ENCODE measurements at places on chromosomes 16 and 17. TPM values are rescaled to one million over a fixed set of nuclear protein-coding genes. Genes with fewer than 3 reads are reported as not detected.

The PDE6G gene
- not detected for total RNA-seq

The BHLHA9 gene
- not detected for total RNA-seq

- no peaks in the 10 kb centered on the region for H3K36me3 ChIP-seq
- H3K27me3 ChIP-seq = no peaks in the 10 kb centered on the region
- no peak overlapping the region for H3K27ac ChIP-seq
- DNase-seq = no peak
Observed at GRCh38 chr16:11389631-11390565, 44.6 kb downstream of the RMI2 start.

DNA sequence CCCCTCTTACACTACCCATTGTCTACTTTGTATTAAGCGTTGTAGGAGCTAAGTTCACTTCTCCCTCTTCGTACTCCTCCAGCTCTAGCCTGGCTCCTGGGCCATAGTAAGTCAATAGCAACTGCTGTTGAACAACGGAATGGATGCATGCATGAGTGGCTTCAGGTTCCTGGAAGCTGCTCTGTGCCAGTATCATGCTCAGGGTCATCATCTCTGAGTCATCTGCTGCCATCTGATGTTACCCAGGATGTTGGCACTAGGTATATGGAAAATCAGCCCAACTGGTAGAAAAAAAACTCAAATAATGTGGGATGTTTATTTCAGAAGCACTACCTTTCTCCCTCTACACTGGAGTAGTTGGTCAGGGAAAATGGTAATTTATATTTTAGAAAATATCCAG, 536.8 kb downstream of the NPIPA7 start:
- no peak overlapping the region for H3K27ac ChIP-seq
- no peaks in the 10 kb centered on the region for H3K36me3 ChIP-seq
- no peaks in the 10 kb centered on the region for H3K27me3 ChIP-seq
- H3K4me3 ChIP-seq = no peak overlapping the region

GRCh38 chr16:66197668-66198278, 168.7 kb upstream of the CDH5 start:
- no peak overlapping the region for H3K4me3 ChIP-seq
- H3K4me1 ChIP-seq = no peaks in the 10 kb centered on the region
- no peaks in the 10 kb centered on the region for H3K27me3 ChIP-seq
- no peaks in the 10 kb centered on the region for H3K36me3 ChIP-seq
- no peak for DNase-seq

GRCh38 chr17:12546983-12547382, 118.7 kb upstream of the MYOCD start:
- no peaks in the 10 kb centered on the region for H3K4me1 ChIP-seq
- no peak for DNase-seq
- no peaks in the 10 kb centered on the region for H3K27me3 ChIP-seq
- no peak overlapping the region for H3K4me3 ChIP-seq
- no peaks in the 10 kb centered on the region for H3K36me3 ChIP-seq

GRCh38 chr17:56468840-56469239, 124.7 kb upstream of the NOG start:
- no peaks in the 10 kb centered on the region for H3K36me3 ChIP-seq
- no peak overlapping the region for H3K27ac ChIP-seq
- H3K27me3 ChIP-seq = no peaks in the 10 kb centered on the region
- no peak for DNase-seq
- H3K4me3 ChIP-seq = no peak overlapping the region

- no peak overlapping the region for H3K27ac ChIP-seq
- H3K4me1 ChIP-seq = no peaks in the 10 kb centered on the region
Observed at GRCh38 chr16:27446721-27447120, 44.7 kb downstream of the IL21R start.

DNA sequence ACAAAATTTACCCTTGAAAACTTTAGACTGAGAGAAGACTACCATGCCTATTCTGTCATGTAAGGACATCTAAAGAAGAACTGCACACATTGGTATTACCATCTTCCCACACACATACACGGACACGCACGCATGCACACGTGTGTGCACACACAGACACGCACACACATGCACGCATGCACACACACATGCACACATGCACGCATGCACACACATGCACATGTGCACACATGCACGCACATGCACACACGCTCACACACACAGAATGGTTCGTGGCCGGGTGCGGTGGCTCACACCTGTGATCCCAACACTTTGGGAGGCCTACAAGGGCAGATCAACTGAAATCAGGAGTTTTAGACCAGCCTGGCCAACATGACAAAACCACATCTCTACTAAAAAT, 296.9 kb upstream of the HSBP1 start:
- no peak for DNase-seq
- no peaks in the 10 kb centered on the region for H3K4me1 ChIP-seq
- H3K27ac ChIP-seq = no peak overlapping the region
- no peak overlapping the region for H3K4me3 ChIP-seq
- H3K27me3 ChIP-seq = no peaks in the 10 kb centered on the region

- H3K4me1 ChIP-seq = no peaks in the 10 kb centered on the region
- H3K4me3 ChIP-seq = no peak overlapping the region
- DNase-seq = no peak
- H3K27me3 ChIP-seq = no peaks in the 10 kb centered on the region
Observed at GRCh38 chr17:76752006-76752405, 14.1 kb downstream of the MFSD11 start.

GRCh38 chr17:50562242-50563091, 2.0 kb downstream of the CACNA1G start:
- peaks cover 14% of the 10 kb centered on the region for H3K27me3 ChIP-seq
- no peaks in the 10 kb centered on the region for H3K36me3 ChIP-seq
- no peak for DNase-seq
- H3K4me1 ChIP-seq = peaks cover 16% of the 10 kb centered on the region
- H3K27ac ChIP-seq = no peak overlapping the region
- no peak overlapping the region for H3K4me3 ChIP-seq

- H3K27ac ChIP-seq = no peak overlapping the region
Observed at GRCh38 chr17:43140396-43141332, 15.5 kb upstream of the BRCA1 start.

DNA sequence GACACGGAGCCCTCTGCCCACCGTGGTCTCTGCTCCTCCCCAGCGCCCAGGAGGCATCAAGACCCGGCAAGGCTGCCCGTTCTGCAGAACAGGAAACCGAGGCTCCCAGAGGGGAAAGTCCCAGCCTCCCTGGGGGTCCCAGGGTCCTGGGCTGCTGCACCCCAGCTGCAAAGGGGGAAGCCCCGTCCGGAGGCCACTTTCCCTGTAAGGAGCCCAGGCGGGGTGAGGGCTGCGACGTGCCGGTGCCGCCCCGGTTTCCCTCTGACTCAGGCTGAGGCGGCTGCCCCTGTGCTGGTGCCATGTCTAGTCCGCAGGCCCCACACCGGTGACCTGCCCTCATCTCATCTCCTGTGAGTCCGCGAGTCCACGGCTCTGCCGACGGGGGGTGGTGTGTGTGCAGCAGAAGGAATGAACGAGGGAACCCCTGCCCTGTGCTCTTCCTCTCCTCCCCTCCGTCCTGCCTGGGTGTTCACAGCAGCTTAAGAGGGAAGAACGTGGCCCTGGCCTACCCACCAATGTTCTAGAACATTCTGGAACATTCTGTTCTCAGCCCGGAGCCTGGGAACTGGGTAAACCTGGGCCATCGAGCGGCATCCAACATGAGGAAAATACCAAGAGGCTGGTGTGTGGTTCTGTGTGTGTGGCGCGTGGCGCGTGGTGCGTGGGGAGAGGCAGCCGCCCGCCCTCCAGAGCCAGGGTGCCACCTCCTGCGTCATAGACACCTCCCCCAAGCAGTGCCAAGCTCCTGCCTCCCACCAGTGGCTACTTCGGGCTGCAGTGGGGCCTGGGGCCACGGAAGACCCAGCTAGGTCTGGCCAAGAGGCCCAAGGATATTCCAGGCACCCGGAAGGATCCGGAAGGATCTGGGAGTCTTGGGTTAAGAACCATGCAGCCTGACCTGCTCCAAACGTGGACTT, 7.0 kb upstream of the CBFA2T3 start:
- H3K4me3 ChIP-seq = no peak overlapping the region
- H3K27me3 ChIP-seq = peaks cover 1% of the 10 kb centered on the region
- H3K36me3 ChIP-seq = no peaks in the 10 kb centered on the region
- H3K27ac ChIP-seq = no peak overlapping the region
- no peak for DNase-seq
- no peaks in the 10 kb centered on the region for H3K4me1 ChIP-seq

DNA sequence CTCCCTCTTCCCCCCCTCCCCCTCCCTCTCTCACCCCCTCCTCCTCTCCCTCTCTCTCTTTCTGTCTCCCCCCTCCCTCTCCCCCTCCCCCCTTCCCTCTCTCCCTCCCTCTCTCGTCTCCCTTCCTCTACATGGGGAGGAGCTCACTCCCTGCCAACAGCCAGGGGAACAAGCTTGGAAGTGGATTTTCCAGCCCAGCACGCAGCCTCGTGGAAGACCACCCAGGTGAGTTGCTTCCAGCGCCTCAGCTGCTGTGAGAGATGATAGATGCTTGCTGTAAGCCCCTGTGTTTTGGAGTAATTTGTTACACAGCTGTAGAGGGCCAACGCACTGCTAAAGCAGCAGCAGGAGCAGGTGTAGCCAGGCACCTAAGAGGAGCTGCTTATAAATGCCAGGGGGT, 20.8 kb downstream of the ACTG1 start:
- H3K36me3 ChIP-seq = no peaks in the 10 kb centered on the region
- H3K27me3 ChIP-seq = no peaks in the 10 kb centered on the region
- no peak overlapping the region for H3K27ac ChIP-seq
- H3K4me3 ChIP-seq = no peak overlapping the region
- peaks cover 11% of the 10 kb centered on the region for H3K4me1 ChIP-seq

Data from Caco-2 (cell line).